GM23248 (cell line): ENCODE measurements at places on chromosomes 13 and 19. TPM values are rescaled to one million over a fixed set of nuclear protein-coding genes. Genes with fewer than 3 reads are reported as not detected.

DNA sequence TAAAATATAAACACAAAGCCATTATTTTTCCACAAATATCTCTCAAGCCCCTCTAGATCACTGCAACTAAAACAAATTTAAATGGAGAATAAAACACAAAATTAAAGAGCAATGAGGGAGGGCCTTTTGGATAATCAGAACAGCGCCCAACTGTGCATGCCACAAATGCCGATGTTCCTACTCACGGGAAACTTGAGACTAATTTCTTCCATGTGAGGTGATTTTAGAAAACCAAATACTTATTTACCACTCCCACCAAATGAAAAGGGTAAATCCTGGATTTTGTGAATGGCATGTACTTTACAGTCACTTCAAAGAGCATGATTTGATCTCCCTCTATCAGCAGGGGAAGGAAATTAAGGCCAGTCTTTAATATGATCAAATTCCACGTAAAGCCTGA lies 74.8 kb downstream of the SLC7A1 start:
- DNase-seq = peak; percentile 88

DNA sequence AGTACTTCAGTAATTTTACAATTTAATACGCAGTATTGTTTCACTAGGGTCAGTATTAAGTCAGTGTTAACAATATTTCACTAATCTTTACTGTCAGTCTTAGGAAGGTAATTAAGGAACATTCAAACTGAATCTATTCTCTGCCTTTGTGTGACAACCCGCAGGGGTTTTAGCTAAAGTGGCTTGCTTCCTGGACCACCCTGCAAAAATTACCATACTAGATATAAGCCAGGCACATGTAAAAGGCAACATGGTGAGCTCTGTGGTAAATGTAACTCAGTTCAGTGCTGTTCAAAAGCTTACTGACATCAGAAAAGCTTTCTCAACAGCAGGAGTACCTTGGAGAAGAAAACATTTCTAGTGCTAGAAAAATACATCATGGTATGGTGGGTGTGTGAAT lies 116.7 kb downstream of the FREM2 start:
- no peak for DNase-seq

- no peak for DNase-seq
These were observed 213.3 kb downstream of the KCNRG start for GRCh38 chr13:50228527-50228926.

DNA sequence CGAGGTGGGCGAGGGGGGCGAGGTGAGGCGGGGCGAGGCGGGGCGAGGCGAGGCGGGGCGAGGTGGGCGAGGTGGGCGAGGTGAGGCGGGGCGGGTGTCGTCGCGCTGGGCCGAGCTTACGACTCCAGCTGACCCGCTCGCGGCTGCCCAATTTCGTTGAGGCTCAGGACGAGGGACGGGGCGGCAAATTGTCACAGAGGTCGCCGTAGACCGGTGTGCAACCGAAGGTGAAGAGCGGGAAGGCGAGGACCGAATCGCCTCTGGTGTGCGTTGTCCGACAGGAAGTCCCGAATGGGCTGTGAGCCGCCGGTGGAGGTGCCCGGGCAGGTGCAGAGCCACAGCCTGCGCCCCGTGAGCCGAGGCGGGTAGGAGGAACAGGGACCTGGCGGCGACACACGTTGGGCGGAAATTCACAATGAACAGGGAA lies at the start of gene LACC1:
TSS of gene LACC1 (plus strand) at position 150 of the 427 bp plus-strand sequence. CDS start 1,082 bp downstream, outside the sequence.
- DNase-seq = no peak

GRCh38 chr13:67258482-67258881 lies 28.3 kb upstream of the PCDH9 start:
- no peak for DNase-seq

The ATCAY gene
- polyA plus RNA-seq = not detected in 2 replicates

The PEAK3 gene
- 0.19 TPM in 1 of 2 replicates, not detected in the other for polyA plus RNA-seq

GRCh38 chr13:42603571-42603970 lies 29.6 kb downstream of the TNFSF11 start:
- no peak for DNase-seq

- DNase-seq = peak; percentile 71
These were observed 4.1 kb upstream of the CD79A start for GRCh38 chr19:41872775-41873647.

DNA sequence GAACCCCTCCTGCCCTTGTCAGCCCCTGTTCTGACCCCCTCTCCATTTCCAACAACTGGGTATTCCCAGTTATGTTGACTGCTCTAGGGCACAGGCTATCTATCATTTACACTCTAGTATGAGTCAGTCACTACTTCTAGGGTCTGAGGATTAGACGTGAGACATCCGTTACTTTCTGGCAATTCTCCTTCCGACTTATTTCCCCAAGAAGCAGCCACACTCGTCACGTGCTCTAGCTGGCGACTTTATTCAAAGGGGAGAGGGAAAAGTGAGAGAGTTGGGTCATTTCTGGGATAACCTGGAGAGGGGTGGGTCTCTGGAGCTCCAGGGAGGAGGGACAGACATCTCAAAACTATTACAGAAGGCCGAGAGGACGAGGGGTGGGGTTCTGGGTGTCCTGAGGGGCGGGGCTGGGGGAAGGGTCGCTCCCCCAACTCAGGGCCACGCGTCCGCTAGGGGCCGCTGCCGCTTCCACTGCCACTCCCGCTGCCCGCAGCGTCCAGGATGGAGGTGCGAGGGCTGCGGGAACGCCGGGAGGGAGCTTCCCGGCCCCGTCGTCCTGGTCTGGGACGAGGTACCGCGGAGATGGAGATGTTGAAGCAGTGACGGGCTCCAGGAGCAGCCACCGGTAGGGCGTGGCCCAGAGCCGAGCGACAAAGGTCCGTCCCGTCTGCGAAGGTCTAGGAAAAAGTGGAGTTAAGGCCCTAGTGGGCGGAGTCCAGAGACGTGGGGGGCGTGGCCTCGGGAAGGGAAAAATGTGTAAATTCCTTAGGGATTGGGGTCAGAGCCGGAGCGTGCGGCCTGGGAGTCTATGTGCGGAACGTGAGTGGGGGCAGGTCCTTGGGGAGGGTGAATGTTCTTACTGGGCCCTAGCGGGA lies 8.9 kb downstream of the RTBDN start:
- DNase-seq = peak; percentile 44

The CCNA1 gene
- not detected in 2 replicates for polyA plus RNA-seq

The SGCG gene
- 4.5 and 5.4 TPM in 2 replicates for polyA plus RNA-seq

The KCNC3 gene
- polyA plus RNA-seq = 0.04 TPM in 1 of 2 replicates, not detected in the other

The RFPL4AL1 gene
- polyA plus RNA-seq = not detected in 2 replicates

DNA sequence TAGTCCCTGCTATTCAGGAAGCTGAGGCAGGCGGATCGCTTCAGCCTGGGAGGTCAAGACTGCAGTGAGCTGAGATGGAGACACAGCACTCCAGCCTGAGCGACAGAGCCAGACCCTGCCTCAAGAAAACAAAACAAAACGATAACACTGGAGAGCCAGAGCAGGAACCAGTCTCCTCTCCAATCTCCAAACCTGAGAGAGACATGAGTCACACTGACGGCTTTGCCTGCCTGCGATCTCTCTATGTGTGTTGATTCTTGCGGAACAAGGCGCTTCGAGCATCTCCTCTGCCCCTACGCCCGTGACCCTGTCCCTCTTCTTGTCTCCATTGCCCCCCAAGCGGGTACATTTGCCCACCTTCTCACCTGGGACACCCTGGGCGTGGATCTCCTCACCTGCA lies 15.6 kb downstream of the DPRX start:
- no peak for DNase-seq

DNA sequence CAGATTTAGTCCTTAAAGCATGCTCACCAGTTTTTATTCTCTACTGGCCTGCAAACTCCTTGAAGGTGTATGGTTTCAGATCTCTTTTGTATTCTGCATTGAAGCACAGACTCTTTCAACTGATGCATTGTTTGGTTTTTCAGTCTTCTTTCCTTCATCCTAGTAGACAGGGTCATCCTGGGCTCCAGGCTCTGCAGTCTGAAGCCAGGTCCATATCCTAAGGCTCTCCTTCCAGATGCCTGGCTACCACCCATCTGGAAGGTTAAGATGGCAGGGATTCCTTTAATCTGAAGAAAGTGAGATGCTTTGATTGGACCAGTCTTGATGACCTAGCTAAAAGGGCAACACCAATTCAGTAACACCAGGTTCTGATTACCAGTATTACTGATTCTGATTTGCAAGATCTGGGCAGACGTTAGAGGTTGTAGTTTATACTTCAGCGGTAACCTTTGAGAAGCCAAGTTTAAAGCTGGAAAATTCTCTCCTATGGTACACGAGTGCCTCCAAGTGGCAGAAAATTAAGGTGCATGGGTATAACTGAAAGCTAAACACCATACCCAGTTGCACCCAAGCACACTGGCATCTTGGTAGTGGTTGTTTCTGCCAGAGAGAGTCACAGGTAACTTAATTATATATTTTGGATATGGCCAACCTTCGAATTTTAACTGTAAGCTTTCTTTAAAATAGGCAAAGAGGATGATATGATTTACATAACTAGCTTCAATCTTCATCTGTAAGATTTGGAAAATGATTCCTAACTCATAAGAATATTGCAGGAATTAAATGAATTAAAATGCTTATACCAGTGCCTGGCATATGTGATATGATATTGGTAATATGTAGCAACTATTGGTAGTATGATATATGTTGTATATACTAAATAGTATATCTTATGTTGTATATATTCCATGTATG lies 1651.9 kb upstream of the MIR17HG start:
- DNase-seq = peak; percentile 41

The DACT3 gene
- 0.63 and 0.66 TPM in 2 replicates for polyA plus RNA-seq

- peak; percentile 31 for DNase-seq
These were observed 25.2 kb downstream of the ZNRF4 start for GRCh38 chr19:5480427-5480836.

DNA sequence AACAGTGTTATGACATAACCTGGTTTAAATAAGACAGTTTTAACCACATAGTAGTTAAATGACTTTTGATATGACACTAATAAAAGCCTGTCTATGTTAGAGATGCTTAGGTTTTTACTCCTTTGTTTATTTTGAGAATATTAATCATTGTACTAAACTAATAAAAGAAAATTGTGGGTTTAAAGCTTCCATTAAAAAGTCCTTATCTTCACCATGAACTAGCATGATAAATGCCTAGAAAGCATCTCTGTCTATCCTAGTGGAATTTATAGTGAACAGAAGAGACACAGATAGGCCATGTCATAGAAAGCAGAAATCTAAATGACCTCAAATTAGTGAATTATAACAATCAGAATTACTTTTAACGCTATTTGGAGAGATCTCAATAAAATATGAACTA lies 255.2 kb downstream of the PCDH9 start:
- no peak for DNase-seq

- no peak for DNase-seq
These were observed 748 bp downstream of the LHFPL6 start for GRCh38 chr13:39602277-39602613.

DNA sequence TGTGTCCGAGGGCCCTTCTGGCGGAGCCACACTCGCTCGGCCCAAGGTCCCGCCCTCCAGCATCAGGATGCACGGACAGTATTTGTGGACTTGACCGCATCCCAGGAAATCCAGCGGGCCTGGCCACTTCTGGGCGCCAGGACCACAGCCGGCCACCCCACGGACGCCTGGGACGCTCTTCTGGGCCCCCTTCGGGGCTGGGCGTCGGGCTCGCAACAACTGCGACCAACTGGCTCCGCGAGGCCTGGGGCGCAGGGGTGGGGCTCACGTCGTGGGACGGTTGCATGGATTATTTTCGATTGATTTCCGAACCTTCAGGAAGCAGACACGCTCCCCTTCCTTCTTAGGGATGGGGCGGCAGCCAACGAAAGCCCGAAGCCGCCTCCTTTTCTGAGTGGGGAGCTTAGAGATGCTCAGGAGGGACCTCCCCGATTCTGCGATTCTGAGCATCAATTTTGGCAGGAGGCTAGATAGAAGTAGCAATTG lies 521 bp upstream of the NUP58 start:
- DNase-seq = no peak

DNA sequence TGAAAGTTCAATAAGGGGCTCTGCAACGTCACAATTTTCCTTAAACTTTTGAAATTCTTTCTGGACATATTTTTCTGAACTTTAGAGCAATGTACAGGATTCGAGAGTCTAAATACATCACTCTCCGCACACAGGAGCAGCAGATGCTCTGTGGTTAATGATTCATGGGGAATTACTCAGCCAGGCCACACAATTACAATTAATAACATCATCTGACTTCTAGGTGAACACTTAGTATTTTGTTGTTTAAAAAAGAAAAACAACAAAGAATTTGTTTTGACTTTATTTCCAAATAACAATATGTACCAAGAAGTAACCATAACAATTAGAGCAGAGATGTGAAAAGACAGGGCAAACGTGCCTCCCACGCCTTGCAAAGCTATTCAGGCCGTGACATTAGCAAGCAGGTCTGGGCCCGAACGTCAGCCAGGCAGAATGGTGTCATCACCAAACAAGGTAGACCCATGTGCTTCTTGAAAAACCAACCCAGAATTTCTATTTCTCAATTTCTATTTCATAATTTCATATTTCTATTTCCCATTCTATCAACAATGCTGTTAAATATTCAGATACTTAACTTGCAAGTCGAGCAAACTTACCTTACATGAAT lies 236.3 kb downstream of the COL4A1 start:
- DNase-seq = peak; percentile 82

The TUBA3C gene
- not detected in 2 replicates for polyA plus RNA-seq

DNA sequence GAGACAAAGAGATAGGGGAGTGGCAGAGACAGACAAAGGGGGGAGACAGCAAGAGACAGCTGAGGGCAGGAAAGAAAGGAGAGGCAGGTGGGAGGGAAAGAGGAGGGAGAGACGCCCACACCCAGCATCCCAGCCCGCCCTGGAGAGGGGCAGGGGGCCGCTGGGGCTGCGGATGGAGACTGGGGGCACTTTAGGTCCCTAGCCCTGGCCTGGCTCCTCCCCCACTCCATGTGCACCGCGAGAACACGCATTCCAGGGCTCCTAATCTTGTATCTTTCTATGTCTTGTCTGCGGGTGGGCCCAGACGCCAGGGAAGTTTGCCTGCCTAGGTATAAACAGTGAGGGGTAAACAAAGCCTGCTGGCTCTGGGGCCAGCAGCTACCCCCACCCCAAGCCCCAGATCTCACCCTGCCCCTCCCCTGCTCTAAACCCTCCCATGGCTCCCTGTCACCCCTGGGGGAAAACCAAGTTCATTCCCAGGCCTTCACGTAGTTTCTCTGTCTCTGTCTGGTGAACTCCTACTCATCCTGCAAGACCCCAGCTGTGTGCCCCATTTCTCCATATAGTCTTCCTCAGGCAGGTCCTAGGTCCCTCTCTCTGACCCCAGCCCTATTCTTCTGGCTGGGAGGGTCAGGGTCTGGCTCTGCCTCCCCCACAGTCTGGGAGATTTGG lies 5.7 kb downstream of the TLE5 start:
- DNase-seq = no peak

The CYP2F1 gene
- not detected in 2 replicates for polyA plus RNA-seq

GRCh38 chr19:32811151-32811550 lies 58.4 kb downstream of the SLC7A9 start:
- DNase-seq = no peak

DNA sequence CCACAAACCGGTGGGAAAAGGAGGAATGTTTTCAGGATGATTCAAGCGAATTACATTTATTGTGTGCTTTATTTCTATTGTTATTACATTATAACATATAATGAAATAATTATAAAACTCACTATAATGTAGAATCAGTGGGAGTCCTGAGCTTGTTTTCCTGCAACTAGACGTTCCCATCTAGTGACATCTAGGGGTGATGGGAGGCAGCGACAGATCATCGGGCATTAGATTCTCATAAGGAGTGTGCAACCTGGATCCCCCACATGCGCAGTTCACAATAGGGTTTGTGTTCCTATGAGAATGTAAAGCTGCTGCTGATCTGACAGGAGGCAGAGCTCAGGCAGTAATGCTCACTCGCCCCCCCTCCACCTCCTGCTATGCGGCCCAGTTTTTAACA lies 54.5 kb downstream of the SPTBN4 start:
- peak; percentile 38 for DNase-seq
